ENCODE measurements at places on chromosomes 11 and 22.

GRCh38 chr11:67071420-67072284 lies 15.0 kb downstream of the RHOD start:
- DNase-seq, result peak; percentile 63

- no peak for DNase-seq
These were observed 8.6 kb upstream of the TOLLIP start for GRCh38 chr11:1317993-1318392.

DNA sequence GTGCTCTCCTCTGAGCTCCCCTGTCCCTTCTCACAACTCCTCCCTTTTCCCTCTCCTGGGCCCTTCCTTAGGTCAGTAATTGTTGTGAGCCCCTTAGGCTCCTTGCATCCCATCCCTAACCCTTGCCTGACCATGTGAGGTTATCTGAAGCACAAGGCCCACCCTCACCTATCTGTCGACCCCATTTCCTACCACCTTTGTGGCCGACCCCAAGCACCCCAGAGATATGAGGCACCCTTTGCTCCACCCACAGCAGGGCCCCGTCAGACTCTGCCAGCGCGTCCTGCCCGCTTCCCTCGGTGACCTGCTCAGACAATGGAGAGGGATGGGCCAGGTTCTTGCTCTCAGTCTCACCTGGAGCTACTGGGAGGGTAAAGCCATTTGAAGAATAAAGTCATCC lies 1.3 kb downstream of the GNG3 start:
- DNase-seq, result peak; percentile 34

DNA sequence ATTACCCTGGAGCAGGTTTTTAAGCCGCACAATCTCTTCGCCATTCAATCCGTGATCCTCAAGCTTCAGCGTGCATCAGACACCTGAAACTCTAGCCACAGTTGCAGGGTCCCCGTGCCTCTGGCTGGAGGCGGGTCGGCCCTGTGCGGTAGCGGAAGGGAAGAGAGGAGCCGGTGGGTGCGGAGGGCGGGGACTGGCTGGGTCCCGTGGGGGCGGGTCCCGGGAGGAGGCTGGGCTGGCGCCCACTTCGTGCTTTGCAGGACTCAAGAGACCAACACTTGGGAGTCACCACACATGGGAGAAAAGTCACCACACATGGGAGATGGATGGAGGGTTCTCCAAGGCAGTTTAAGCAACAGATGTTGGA lies 772 bp downstream of the C22orf15 start:
- DNase-seq, result peak; percentile 45

- no peak for DNase-seq
These were observed 559.7 kb downstream of the JRKL start for GRCh38 chr11:96949464-96949863.

GRCh38 chr11:78961247-78961646 lies 386.6 kb upstream of the NARS2 start:
- DNase-seq, result no peak

GRCh38 chr11:46188017-46188416 lies 66.8 kb upstream of the PHF21A start:
- no peak for DNase-seq

- DNase-seq, result no peak
These were observed 106.2 kb upstream of the TP53AIP1 start for GRCh38 chr11:129048911-129049310.

- no peak for DNase-seq
These were observed 70.2 kb upstream of the EED start for GRCh38 chr11:86174101-86175046.

DNA sequence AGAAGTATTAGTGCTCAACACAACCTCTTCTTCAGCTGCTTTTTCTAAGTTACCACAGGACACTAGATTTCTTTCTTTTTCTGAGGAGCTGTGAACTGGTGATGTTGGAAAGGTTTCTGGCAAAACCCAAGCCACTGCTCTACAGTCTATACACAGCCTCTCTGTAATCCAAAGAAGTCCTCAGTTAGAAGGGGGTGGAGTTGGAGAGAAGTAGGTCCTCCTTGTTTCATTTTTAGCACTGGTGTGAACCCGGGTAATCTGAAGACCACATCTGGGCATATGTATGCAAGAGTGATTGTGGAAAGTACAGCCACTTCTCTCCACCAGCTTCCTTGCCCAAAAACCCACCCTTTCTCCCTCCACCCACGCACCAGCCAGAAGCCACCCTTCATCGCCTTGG lies 1168.1 kb downstream of the LRRC4C start:
- DNase-seq, result no peak

DNA sequence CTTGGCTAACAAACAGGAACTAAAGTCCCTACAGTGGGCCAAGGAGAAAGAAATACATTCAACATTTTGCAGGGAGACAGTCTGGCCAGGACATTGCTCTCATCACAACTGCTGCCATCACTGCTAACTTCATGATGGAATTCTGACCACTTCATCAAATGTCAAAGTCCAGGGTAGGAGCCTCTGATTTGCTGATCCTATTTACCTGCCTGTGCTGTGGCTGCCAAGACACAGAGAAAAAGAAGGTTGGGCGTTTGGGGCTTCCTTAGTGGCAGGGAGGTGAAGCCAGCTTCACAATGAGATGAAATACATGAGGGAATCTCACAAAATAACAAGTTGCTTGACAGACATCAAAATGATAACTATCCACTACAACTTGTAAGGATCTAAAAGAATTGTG lies 343.9 kb upstream of the CADM1 start:
- DNase-seq, result no peak

DNA sequence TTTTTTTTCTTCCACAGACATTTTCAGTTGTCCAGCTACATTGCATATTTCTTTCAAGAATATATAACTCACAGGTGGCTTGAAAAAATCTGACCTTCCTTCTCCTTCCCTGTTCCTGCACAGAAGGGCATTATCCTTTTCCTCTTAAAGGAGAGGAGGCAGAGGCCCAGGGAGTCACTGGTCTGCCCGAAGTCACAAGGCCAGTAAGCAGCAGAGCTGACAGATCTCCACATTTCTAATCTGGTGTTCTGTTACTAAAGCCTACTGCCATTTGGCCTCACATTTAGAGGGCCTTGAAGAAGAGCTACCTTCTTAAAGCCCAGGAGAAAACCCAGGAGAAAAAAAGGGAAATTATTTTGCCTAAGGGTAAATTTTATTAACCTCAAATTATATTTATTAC lies 12.3 kb downstream of the ENDOD1 start:
- no peak for DNase-seq
